ENCODE measurements at places on chromosomes 4 and X. TPM values are rescaled to one million over a fixed set of nuclear protein-coding genes. Genes with fewer than 3 reads are reported as not detected.

The HNRNPH2 gene
- 14.7 TPM for polyA plus RNA-seq

The NIPAL1 gene
- polyA plus RNA-seq: 1.4 TPM

The VCX3B gene
- polyA plus RNA-seq: not detected

The NDNF gene
- 0.70 TPM for polyA plus RNA-seq

The DCAF4L1 gene
- 0.06 TPM for polyA plus RNA-seq

The DMP1 gene
- not detected for polyA plus RNA-seq

The TBCK gene
- polyA plus RNA-seq: 10.5 TPM

GRCh38 chrX:39875834-39876628, 221.7 kb downstream of the BCOR start:
- DNase-seq: no peak

GRCh38 chr4:56245547-56246232, 141.6 kb downstream of the AASDH start:
- DNase-seq: no peak

- no peak for DNase-seq
These were observed 45.7 kb upstream of the SLC34A2 start for GRCh38 chr4:25609976-25610375.

DNA sequence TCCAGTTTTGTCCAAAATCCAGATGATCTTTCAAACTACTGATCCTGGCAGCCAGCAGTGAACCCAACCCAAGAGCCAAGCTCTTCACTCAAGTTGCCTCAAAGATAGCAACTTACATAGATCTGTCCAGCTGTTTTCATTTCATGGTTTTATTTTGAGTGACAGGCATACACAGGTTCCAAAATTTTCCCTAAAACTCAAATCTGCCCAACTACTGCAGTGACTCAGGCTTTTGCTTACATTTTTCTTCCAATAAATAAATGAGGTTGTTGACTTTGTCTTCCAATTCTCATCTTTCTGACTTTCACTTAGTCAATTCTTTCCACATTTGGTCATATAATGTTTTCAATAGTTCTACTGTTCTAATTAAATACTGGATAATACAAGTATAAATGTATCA, 158.8 kb downstream of the TECRL start:
- DNase-seq: no peak

GRCh38 chrX:6307156-6307555, 78.5 kb upstream of the NLGN4X start:
- no peak for DNase-seq

GRCh38 chr4:139735381-139736273, 70.0 kb downstream of the MGST2 start:
- peak; percentile 66 for DNase-seq

DNA sequence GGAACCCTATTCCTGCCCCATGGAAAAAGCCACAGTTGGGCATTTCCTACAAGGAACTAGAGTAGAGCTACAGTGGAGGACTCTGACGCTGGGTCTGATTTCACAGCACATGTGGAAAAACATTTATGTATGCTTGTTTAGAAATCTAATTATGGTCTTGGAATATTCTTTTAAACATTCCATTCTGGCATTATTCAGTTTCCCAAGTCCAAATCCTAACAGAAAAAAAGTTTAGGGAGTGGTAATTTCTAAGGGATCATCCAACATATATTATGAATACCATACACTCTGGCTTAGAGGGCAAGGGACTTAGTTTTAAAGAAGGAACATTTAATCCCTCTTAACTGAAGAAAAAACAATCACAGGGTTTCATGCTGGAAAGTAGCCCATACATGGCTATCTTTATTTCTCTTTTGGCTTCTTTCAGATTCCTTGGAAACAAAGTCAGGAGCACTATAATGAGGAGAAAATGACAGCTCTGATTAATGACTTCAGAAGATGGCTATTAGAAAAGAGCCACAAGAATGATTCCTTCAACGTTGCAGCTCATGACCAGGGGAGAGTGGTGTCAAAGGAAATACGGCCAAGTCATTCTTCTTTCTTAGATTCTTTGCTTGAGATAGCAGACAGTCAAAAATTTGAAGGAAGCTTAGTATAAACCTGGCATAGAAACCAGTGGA, 56.1 kb downstream of the CNGA2 start:
- no peak for DNase-seq

DNA sequence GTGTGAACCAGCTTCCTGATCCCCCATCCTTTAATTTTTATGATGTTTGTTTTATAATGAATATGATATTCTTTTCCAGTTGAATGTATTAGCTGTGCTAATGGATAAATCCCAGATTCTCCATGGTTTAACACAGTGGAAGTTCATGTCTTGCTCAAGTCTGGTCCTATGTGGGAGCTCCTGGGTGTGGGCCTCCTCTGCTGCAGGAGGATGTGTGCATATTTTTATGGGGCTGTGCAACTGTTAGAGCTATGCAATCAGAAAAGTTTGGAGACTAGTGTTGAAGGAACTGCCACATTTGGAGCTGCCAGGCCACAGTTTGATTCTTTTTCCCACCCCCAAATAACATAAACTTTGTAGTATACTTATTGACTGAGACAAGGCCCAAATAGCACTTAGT, 24.8 kb downstream of the MGST2 start:
- no peak for DNase-seq

DNA sequence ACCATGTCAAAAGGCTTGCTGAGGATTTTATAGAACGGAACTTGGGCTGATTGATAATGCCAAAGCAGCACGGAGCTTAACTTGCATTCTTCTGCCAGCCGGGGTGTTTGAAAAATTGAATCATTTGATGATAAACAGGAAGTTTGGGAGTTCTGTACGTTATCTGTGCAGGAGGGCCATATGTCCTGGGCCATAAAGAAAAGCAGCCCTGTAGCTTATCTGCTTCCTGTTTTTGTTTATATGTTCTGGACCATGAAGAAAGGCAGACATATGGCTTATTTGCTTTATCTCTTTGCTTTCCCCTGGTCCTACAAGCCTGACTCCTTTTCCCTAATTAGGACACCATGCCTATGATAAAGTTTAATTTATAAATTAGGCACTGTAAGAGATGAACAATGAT, 62.4 kb downstream of the HOPX start:
- no peak for DNase-seq

- peak; percentile 69 for DNase-seq
These were observed 201.0 kb upstream of the ARSJ start for GRCh38 chr4:114180481-114180880.

DNA sequence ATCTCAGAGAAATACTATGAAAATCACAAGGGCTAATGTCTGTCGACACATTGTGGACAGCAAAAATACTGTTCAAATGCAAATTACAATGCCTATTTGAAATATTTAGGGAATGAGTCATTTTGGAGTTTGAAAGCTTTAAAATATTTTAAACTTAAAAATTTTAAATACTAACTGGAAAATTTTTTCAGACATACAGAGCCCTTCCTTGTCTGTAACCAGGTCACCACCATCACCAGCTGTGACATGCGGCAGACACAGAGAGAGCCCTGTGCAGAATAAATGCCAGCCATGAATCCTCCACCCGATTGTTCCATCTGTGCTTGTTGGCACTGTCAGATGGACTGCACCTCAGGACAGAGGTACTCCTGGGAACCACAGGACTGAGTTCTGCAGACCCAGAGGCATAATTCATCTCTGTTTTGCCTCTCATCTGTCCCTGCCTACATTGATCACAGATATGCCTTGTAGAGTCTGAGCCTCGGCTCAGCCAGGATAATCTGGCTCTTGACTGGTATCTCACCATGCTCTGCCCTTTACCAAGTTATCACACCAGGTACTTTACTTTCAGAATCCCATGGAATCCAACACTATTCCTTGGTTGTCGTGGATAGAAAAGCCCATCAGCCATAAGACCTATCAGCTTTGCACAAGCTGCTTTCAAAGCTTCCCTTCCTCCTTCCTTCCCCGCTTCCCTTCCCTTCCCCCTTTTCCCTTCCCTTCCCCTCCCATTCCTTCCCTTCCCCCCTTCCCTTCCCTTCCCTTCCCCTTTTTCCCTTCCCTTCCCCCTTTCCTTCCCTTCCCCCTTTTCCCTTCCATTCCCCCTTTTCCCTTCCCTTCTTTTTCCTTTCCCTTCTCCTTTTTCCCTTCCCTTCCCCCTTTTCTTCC, 67.2 kb downstream of the TBC1D9 start:
- DNase-seq: no peak

- no peak for DNase-seq
These were observed 448.3 kb upstream of the ZFP42 start for GRCh38 chr4:187547316-187547715.

- no peak for DNase-seq
These were observed 1216.3 kb upstream of the ADGRL3 start for GRCh38 chr4:59983852-59984251.

DNA sequence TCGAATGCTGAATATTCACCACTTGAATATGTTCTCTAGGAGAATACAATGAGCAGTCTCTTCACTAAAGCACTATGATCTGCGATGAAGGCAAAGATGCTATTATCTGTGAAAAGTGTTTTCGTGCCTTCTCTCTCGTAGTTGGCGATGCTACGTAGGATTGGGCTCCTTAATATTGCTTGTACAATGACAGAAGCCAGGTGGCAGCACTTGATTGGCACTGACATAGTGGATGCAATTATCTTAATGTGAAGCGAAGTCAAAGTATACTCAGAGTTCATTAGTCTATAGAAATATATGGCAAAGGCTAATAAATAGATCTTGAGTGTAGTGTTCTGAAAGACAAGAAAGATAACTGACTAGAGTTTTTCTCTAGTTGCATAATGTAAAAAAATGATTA, 1135.7 kb upstream of the AGA start:
- DNase-seq: no peak

GRCh38 chr4:48051078-48051477, 34.5 kb downstream of the NIPAL1 start:
- DNase-seq: no peak

DNA sequence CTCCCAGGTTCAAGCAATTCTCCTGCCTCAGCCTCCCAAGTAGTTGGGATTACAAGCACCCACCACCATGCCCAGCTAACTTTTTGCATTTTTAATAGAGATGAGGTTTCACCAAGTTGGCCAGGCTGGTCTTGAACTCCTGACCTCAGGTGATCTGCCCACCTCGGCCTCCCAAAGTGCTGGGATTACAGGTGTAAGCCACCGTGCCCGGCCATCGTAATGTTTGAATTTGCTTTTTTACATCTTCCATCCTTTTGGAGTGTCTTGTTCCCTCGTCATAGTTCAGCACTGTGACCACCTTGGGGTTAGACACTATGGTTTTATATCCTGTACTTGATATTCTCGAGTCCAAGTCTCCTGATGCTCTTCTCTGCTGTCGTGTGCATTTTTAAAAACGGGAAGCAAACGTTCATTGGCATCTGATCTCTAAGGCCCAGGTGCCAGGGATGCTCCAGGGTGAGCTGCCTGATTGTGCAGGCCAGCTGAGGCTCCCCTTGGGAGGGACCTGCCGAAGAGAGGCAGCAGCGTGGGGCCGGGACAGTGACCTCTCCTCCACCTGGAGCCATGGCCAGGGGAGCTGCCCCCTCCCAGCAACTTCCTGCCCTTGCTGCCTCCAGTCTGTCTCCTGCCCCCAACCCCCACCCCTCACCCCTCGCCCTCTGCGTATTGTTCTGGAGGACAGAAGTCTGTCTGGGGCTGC, 16.7 kb downstream of the DGKQ start:
- no peak for DNase-seq

DNA sequence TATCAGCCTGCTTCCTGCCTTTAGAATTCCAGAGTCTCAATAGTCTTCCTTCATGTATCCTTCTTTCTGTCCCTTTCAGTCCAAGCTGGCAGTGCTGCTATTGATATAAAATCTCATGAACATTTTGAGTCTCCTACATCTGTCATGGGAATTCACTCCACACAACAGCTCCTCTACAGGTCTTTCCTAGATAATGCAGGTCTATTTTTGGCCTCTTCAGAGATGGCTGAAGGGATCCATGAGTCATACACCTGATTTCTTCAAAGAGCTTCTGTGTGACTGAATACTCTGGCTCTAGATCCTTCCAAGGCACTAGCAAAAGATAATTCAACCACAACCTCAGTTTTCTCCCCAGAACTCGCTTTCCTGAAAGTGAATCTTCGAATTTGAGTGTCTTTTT, 115.4 kb downstream of the STPG2 start:
- DNase-seq: no peak

DNA sequence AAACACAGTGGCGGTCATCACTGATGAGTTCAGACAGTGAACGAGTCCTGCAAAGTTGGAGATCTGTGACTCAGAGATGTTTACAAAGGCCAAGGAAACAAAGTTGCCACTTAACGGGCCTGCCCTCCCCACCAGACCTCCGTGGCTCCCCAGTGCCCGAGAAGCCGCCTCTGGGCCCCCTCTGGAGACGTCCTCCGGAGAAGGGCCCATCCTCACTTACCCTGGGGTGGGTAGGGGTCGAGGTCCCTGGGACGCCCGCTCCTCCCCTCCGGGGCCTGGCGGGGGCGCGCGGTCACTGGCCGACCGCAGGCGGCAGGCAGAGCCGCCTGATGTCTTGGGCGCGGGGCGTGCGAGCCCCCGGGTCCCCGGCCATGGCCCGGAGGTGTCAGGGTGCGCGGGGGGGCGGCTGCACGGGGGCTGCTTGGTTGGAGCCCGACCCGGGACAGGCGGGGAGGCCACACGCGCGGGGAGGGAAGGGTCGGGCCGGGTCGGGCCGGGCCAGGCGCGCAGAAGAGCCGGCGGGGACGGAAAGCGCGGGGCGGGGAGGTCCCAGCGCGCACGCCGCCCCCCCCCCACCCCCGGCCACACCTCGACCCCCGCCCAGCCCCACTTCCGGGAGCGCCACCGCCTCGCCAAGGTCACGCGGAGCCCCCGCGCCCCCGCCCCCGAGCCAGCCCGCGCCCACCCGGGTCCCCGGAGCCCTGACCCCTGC, 529 bp downstream of the DHRSX start:
- DNase-seq: peak; percentile 75

GRCh38 chr4:6851962-6852361, 57.7 kb upstream of the TBC1D14 start:
- no peak for DNase-seq

- DNase-seq: no peak
These were observed 36.5 kb downstream of the ERVMER34-1 start for GRCh38 chr4:52714597-52715254.

DNA sequence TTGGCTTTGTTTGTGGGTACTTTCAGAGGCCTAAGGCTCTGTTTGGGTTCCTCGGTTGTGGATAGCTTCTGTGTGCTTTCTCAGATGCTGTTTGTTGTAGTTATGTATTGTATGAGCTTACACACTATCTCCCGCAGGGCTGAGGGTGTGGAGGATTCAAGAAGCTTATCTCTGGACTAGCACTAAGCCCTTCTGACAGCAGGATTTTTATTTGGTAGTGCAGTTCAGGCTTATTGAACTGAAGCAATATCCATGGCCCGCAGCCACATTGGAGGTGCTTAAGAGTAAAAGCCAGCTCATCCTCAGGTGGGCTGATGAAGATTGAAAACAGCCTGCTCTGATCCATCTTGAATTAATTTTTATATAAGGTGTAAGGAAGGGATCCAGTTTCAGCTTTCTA, 128.2 kb downstream of the RASGEF1B start:
- DNase-seq: no peak

GRCh38 chr4:1295405-1296055, 5.8 kb downstream of the MAEA start:
- no peak for DNase-seq
